Substantia nigra (tissue), 51 donors: ENCODE measurements at places on chromosomes 5 and 9.

DNA sequence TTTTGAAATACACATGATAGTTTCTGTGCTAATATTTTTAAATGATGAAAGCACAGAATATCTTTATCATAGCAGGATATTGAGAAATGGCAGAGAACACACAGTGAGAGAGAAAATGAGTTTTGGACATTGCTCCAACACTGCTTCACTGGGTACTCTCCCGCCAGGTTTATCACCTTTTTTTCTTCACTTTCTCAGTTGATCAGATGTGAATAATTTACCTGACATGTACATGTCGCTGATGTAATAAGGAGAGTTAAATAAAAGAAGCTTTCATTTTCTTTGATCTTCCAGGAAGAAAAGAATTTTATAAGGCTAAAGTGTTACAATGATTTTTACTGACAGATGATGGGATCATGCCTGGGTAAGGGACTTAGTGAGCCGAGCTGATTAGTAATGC lies 134.5 kb downstream of the ALDH1A1 start:
- no peak for DNase-seq

- DNase-seq, result no peak
Observed at GRCh38 chr5:150358261-150359095, 981 bp downstream of the TCOF1 start.

GRCh38 chr5:74507370-74508005 lies 133.0 kb downstream of the ENC1 start:
- no peak for DNase-seq

DNA sequence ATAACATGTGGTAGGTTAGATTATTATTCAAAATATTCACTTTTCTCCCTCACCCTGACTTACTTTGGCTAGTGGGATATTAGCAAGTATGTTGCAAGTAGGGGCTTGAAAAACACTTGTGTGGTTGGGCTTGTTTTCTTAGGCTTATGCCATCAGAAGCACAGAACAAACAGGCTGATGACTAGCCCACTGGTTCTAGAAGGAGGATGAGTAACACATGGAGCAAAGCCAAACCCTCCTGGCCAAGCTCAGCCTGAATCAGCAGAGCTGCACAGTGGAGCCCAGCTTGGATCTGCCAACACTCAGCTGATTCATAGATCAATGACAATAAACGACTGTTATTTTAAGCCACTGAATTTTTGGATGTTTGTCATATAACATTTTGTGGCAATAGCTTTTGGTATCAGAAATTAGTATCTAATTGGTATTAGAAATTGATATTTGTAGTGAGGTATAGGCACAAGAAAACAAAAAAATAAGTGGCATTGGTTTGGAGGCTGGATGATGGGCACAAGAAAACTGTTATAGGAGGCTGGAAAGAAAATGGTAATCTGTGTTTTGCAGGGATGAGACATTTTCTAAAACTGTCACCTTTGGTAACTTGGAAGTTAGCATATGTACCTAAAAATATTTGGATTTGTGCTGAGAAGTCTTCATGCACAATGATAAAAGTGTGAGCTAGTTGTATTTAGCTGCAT lies 46.1 kb upstream of the ZBED3 start:
- DNase-seq, result peak; percentile 87

GRCh38 chr5:134540747-134541733 lies 15.6 kb downstream of the JADE2 start:
- DNase-seq, result no peak

DNA sequence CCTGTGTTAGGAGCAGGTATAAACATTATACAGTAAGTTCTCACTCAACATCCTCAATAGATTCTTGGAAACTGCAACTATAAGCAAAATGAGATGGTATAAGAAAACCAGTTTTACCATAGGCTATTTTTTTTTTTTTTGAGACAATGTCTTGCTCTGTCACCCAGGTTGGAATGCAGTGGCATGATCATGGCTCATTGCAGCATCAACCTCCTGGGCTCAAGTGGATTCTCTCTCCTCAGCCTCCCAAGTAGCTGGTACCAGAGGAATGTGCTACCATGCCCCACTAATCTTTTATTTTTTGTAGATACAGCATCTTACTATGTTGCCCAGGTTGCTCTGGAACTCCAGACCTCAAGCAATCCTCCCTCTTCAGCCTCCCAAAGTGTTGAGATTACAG lies 50.1 kb upstream of the ADRB2 start:
- DNase-seq, result no peak

- no peak for DNase-seq
Observed at GRCh38 chr5:68332556-68332955, 117.0 kb downstream of the PIK3R1 start.
